Foreskin melanocyte (primary cell): ENCODE measurements at places on chromosomes 6 and 20.

GRCh38 chr20:57369596-57369995 is 18.5 kb downstream of the RAE1 start:
- DNase-seq = no peak

GRCh38 chr6:104522533-104522932 is 337.2 kb downstream of the HACE1 start:
- DNase-seq = no peak

GRCh38 chr6:168132531-168133167 is 53.6 kb upstream of the FRMD1 start:
- peak; percentile 2 for DNase-seq

GRCh38 chr6:114432400-114432799 is 89.6 kb upstream of the HS3ST5 start:
- no peak for DNase-seq

DNA sequence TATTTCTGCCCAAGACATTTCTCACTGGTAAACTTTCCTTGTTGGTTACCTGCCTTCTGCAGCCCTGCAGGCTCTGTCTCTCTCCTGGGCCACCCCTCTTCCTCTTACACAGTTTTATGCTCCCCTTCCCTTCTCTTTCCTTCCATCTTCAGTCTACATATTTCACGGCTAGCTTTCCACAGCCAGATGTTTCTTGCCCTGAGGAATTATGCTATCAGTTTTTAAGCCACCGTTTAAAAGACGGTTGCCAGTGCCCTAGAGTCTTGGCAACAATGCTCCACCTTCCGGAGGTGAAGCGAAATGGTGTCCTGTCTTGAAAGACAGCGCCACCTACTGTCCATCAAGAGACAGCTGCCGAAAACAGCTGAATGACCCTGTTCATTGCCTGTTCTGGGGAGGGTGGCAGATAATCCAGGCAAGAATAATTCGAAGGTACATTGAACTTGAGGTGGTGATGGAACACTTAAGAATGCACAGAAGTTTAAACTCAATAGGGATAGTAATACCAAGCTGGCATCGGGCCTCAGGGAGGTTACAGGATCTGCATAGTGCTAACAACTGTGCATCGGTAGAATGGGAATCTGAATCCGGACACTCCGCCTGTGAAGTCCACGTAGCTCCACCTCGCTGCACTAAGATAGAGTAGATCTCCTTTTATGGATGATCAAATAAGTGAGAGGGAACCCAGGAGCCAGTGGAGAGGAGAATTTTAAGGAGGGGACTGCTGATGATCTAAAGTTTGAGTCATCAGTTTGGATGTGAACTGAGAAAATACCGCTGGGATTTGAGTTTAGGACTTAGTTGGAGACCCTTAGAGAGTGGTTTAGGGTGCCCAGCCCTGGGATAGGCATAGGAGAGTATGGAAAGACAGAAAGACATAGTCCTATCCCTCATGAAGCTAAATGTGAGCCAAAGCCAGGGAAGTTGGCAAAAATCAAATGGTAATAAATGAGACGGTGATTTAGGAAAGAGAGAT is 4.8 kb upstream of the TRIM40 start:
- peak; percentile 50 for DNase-seq

GRCh38 chr20:19121463-19121862 is 91.0 kb upstream of the SLC24A3 start:
- DNase-seq = no peak

GRCh38 chr6:6674872-6675271 is 86.4 kb downstream of the LY86 start:
- DNase-seq = no peak

DNA sequence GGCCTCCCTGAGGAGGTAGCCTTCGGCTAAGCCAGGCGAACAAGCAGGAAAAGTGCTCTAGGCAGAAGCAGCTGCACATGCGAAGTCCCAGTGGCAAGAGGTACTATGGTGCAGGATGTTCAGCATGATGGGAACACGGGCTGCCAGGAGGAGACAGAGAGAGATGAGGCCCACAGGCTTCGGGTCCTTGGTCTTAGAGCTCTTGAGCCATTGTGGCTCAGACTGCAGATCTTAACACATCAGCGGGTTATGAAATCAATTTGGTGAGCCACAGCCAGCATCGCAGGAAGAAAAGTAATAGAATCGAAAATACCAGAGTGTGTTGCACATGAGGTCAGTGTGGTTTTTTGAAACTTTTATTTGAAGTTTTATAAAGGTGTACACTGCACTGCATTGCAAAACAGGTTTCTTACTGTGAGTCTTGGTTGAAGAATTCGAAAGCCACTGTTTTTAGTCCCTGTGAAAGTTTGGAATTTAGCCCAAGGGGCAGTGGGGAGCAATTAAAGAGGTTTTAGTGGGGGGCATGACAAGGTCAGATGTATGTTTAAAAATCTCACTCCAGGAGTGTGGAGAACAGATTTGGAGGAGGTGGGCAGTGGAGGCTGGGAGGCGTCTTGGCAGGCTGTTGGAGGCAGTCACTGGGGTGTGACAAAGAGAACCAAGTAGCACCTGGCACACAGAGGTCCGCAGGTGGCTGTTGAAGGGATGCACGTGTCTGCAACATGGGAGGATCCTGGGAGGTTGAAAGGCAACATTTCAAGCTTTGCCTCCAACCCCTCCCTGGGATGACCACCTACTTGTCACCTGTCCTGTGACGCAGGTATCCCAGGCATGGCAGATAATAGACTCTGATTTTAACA is 69.3 kb downstream of the EYA2 start:
- DNase-seq = no peak

DNA sequence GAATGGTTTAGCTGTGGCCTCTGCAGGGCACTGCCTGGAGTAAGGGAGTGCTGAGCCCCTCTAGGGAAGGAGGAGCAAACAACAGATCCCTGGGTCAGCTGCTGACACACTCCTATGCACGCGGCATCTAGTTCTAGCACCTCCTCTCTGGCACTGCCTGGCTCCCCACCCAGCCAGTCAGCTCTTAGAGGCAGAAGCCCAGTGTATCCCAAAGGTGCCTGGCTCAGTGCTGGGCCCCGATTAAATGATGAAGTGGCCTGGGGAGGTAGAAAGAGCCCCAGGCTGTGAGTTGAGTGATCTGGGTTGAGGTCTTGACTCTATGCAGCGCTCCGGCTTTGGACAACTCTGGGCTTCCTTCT is 7.6 kb upstream of the VEGFA start:
- no peak for DNase-seq

- DNase-seq = no peak
These were observed 90.1 kb upstream of the PREP start for GRCh38 chr6:105492706-105493673.

- no peak for DNase-seq
These were observed 41.7 kb upstream of the EMILIN3 start for GRCh38 chr20:41408156-41408794.

DNA sequence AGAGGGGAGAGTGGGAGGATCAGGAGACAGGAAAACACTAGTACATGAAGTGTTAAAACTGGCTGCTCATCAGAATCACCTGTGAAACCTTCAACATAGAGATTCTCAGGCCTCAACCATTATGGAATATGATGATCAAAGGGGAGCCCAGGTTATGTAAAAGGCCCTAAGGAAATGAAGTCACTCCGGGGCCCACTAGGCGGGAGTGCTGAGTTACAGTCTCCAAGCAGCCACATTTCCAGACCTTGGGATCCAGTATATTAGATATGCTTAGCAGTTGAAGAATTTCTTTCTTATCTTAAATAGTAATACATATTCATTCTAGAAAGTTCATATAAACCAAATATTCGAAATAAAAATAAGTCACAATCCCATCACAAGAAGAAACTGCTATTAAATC is 476.3 kb downstream of the PRKN start:
- no peak for DNase-seq

DNA sequence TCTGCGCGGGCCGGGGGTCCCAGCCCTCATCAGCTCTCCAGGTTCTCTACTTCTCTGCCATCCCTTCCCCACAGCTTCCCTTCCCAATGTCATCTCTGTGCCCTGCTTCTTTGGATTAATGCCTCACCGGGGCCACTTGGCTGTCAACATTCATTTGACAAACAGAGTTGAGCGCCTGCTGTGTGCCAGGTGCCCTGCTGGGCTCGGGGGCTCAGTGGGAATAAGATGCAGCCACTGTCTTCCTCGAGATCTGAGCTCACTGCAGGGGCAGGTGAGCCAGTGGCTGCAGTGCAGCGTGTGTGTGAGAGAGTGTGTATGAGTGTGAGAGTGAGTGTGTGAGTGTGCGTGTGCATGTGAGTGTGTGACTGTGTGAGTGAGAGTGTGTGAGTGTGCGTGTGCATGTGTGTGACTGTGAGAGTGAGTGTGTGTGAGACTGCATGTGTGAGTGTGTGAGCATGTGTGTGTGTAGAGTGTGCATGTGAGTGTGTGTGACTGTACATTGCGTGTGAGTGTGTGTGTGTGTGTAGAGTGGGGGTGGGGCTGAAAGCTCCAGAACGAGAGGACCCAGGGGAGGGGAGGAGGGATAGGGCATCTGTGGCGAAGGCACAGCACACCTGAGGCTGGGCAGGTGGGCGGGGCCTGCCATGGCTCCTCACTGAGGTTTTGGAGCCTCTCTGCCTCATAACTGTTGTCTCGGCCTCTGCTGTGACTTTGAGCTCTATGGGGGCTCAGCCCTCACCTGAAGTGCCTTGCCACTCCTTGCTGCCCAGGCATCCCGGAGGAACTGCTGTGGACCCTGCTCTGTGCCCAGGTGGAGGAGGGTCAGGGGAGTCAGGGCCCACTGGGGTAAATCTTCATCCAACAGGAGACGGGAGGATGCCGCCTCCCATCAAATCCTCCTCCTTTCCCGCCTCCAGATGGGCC is 36.5 kb upstream of the PHACTR3 start:
- DNase-seq = no peak

DNA sequence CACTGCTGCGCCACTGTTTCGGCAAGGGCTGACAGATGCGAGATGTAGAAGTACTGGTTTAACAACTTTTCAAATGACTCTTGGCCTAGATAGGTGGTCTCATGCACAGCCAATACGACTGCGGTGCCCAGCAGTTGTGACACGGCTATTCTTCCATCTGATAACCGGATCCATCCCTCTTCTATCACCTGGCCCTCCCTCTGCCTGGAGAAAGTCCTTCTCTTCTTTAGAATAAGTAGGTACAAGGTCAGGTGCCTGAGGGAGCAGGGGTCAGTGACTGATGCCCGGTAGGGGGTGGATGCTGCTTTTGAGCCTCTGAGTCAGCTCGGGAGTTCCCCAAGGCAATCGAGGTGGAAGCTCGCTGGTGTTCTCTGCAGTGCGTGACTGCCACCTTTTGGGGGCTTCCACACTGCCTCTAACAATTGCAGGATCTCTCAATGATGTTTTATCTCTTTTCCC is 166.8 kb upstream of the GRIK2 start:
- no peak for DNase-seq

- no peak for DNase-seq
These were observed 255.6 kb downstream of the PREX1 start for GRCh38 chr20:48571949-48572847.

DNA sequence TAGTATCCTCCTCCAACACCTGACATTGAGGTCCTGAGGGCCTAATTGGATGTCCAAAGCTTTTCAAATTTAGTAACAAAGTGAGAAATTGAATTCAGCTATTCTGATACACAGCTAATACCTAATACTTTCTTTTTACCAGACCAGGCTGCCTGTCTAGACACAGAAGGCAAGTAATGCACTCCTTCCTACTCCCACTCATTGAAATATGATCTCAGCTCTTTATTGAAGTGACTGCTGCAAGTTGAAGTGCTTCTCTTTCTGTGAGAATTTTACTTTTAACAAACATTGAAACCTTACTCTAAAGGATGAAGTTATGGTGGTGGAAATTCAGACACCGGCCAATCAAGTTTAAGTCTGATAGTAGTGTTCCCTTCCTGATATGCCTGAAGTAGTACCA is 90.8 kb upstream of the OGFRL1 start:
- DNase-seq = no peak

GRCh38 chr20:41627001-41627495 is 8.9 kb upstream of the CHD6 start:
- DNase-seq = no peak

GRCh38 chr6:11062083-11062482 is 18.0 kb upstream of the ELOVL2 start:
- no peak for DNase-seq

- no peak for DNase-seq
These were observed 5.3 kb downstream of the ANKRD6 start for GRCh38 chr6:89438248-89438647.

DNA sequence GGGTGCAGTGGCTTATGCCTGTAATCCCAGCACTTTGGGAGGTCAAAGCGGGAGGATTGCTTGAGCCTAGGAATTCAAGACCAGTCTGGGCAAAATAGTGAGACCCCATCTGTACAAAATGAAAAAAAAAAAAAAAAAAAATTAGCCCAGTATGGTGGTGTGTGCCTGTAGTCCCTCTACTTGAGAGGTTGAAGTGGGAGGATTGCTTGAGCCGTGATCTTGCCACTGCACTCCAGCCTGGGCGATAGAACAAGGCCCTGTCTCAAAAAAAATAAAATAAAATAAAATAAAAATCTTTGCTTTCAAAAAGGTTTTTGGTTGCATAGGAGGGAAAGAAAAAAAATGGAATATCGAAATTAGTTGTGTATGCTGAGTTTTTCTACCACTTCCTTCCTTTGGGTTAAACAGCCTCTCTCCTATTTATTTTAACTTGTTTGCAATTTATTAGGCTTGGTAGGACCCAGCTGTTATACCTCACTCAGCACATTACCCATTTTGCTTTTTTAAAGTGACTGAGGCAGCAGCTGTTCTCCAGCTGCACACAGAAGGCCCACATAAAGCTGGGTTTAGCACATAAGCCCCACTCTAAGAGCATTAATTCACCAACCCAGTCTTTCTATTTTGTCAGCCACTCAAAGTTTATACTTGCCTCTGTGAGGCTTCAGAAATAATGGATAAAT is 152.3 kb downstream of the ZFAND3 start:
- no peak for DNase-seq

- peak; percentile 13 for DNase-seq
These were observed 116.0 kb downstream of the GRIK2 start for GRCh38 chr6:101509536-101509935.

- no peak for DNase-seq
These were observed 50.0 kb downstream of the SOD2 start for GRCh38 chr6:159642995-159643394.

- no peak for DNase-seq
These were observed 42.4 kb downstream of the PACRG start for GRCh38 chr6:162770136-162770535.

DNA sequence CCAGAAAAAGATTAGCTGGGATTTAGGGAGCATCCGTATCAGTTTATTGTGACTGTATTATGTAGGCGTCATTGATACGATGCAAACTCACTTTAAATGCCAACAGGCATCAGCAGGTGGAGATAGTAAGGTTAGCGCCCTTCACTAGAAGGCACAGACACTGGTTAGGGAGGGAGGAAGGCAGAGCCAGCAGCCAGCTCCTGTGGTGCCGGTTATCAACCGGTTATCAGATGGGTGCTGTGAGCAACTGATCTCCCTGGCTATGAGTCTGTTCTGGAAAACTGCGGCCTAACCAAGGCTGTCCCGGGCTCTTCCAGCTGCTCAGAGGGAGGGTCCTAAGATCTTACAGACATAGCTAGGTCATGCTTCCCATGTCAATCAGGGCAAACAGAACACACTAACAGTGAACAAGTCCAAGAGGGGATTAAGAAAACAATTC is 47.5 kb upstream of the CD93 start:
- no peak for DNase-seq

DNA sequence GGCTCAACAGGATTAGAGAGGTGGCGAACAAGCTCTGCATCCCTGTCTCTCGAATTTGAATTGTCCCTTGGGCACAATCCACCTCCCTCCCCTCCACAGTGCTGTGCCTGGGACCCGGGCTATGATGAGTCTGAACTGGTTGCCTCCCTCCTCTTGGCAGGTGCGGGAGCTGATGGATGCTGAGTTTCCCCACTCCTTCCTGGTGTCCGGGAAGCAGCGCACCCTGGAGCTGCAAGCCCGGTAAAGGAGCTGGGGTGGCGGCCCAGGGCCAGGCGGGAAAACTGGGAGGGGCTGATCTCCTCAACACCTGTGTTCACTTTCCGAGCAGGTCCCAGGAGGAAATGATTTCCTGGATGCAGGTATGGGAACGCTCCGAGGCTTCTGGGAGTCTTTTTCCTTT is 14.9 kb downstream of the FGD2 start:
- DNase-seq = no peak
